ENCODE measurements at places on chromosomes 13 and 19.
A peak's percentile ranks its signal among the peaks of the same experiment; 100 is the strongest.

DNA sequence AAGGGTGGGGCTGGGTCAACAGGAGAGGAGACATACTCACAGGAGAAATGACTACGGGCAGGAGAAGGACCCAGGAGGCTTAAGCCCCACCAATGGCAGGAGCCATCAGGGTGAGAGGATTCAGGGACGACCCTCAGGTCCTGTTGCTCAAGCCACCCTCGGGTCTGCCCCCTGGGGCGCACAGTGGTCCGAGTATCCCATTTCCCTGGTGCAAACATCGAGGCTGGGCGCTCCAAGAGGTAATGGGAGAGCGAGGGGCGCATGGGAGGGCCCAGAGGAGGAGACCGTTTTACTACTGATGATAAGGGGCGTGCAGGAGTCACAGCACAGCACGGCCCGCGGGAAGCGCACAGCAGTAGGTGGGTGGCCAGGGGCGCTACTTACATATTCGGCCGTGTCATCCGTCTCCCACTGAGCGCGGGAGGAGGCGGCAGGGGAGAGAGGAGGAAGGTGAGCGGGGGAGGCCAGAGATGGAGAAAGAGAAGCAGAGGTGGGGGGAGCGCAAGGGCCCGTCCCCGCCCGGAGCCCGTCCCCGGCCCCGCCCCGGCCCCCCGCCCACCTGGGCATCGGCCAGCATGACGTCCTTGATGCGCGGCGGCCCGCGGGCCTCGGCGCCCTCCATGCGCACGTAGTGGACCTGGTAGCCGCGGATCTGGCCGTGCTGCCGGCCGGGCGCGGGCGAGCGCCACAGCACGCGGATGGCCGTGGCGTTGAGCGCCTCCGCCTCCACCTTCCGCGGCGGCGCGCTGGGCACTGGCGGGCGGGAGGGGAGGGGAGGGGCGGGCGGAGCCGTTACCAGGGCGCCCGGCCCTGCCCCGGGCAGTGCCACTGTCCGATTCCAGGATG is 111.5 kb downstream of the PTPRS start:
- DNase-seq, result no peak

DNA sequence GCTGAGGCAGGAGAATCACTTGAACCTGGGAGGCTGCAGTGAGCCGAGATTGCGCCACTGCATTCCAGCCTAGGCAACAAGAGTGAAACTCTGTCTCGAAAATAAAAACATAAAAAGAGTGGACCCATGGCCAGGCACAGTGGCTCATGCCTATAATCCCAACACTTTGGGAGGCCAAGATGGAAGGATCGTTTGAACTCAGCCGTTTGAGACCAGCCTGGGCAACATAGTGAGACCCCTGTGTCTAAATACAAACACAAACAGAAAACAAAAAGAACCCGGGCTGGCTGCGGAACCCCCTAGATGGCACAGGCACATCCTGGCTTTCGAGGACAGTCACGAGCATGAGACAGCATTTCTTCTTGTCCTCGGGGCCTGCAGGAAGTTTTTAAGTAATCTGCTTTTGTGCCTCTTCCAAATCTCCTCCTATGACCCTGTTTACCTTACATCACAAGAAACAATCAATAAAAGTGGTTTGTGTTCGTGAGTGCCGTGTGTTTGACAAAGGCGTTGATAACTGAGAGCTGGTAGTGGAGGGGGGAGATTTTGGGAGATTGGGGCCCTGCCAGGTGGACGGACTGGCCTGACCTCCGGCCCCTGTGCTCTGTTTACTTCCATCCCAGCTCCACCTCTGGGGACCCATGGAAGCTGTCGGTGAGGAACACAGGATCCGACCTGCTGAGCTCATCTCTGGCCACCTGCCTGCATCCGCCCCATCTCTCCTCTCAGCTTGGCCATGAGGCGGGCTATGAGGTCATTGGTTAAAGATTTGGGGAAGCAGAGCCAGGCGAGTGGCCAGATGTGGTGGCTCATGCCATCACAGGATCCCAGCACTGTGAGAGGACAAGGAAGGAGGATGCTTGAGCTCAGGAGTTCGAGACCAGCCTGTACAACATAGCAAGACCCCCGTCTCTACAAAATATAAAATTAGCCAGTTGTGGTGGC is 5.9 kb upstream of the GDF15 start:
- DNase-seq, result peak; percentile 94

- no peak for DNase-seq
Measured at GRCh38 chr19:3507371-3508120, 1.4 kb downstream of the FZR1 start.

GRCh38 chr19:45901432-45901911 is 941 bp downstream of the MYPOP start:
- DNase-seq, result peak; percentile 80

DNA sequence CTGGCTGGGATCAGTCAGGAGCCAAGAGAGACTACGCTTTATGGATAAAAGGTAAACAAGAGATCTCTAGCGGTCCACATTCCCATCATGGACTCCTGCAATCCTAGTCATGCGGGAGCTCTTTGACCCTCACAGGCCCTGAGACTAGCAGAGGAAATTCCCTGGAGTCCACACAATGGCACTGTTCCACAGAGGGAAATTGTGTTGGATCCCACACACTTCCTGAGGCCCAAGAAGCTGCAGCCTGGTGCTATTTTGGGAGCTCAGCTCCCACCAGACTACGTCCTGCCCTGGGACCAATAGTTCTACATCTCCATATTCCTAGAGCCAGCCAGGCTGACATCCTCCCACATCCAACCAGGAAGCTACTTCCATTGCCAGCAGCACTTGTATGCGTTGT is 2358.4 kb downstream of the PCDH9 start:
- DNase-seq, result no peak

- no peak for DNase-seq
Measured at GRCh38 chr19:18489627-18490184, 32.2 kb downstream of the ELL start.

DNA sequence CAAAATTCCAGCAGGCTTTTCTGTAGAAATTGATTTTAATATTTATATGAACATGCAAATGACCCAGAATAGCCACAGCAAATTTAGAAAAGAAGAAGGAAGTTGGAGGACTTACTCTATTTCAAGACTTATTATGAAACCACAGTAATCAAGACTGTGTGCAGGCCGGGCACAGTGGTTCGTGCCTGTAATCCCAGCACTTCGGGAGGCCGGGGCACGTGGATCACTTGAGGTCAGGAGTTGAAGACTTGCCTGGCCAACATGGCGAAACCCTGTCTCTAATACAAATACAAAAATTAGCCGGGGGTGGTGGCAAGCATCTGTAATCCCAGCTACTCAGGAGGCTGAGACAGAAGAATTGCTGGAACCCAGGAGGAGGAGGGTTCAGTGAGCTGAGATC is 6.0 kb upstream of the FFAR2 start:
- DNase-seq, result peak; percentile 72

Measured in right cardiac atrium (tissue), 5 donors.